ENCODE measurements at places on chromosomes 3 and 15.

- DNase-seq = no peak
Measured at GRCh38 chr3:72453706-72454105, 394.5 kb downstream of the SHQ1 start.

- no peak for DNase-seq
Measured at GRCh38 chr3:191425322-191425734, 35.6 kb upstream of the PYDC2 start.

GRCh38 chr3:112360561-112360960 is 27.6 kb downstream of the CD200 start:
- DNase-seq = no peak

GRCh38 chr3:37068031-37068430 is 74.7 kb downstream of the MLH1 start:
- no peak for DNase-seq

DNA sequence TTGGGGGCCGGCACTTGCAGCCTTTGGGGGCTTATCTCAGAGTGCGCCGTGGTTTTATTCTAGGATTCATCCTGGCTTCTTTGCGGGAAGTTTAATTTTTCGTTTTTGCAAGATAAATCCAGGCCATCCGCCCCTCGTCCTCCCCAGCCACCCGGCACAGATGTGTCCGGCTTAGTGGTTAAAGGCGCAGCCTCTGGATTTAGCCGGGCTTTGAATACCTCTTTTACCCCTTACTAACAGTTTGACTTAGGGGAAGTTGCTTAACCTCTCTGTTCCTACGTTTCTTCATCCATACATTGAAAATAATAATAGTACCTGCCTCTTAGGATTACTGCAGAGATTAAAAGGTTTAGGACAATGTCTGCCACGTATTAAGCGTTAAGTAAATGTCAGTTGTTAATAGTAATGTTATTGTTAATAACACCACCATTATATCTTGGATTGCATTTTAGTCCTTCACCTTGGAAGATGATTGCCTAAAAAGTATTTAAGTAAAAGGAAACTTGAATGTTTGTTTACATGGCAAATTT is 714 bp downstream of the ECT2 start:
- peak; percentile 67 for DNase-seq

DNA sequence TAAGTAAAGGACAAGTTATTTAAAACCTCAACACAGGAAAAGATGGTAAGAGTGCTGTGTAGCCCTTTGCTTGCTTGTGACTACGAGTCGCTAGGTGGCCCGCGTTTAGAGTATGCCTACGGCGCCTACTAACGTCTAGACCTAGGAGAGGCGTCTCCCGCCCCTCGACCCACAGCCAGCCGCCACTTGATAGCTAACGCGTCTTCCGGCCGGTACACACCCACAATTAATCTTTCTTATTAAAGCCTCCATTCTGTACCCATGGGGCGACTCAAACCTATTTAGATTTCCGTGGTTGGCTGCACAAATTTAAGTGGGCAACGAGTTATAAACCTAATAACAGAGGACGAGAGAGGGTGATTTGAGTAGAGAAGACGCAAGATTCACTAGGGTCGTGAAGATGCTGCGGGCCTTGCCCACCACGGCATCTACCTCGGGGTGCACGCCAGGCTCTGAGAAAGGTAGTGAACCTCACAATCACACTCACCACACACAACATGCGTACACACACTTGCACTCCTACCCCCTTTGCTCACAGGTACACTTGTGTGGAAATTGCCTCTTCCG is 12.0 kb downstream of the SOX2 start:
- no peak for DNase-seq

Data from MM.1S (cell line).